CD4-positive, alpha-beta T cell treated with Interleukin-6 for 4 hours (primary cell): ENCODE measurements at places on chromosomes 4 and X.
A peak's percentile ranks its signal among the peaks of the same experiment; 100 is the strongest.

DNA sequence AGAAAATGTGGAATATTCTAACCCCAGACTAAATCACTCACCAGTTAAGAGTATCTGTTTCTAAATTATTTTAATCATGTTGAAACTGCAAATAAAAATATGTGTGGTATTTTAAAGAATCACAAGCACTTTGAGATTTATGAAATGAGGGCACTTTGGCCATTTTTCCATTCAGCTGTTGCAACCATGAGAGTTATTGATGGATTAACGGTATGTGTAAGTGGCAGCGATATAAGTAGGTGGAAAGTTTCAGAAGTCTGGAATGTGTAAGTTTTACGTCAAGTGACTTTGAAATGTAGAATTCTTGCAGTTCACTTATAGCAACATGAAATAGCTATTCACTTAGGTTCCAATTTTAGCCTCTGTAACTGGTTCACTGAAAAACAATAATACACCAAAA, 905.1 kb upstream of the SLIT2 start:
- DNase-seq: no peak

DNA sequence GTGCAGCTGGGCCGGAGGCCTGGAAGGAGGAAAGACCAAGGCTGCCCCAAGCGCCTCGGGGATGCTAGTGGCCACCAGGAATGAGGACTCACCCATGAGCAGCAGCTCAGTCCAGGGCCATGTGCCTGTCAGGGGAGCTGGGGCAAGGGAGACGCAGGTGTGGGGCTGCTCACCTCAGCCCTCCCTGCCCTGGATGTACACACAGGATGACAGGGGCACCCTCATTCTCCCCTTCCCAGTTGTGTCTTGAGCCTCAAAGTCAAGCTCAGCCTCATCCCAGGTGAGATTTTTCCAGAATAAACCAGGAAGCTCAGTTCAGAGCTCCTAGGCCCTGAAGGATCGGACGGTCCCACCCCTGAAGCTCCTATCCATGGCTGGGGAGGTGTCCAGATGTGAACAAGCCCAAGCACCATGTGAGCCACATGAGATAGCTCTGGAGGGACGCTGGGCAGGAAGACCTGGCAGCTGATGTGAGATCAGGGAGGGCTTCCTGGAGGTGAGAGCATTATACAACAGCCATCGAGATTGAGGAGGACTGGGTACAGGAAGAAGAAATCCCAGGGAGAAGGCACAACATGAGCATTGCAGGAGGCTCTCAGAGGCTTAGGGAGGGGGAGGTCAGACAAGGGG, 23.0 kb downstream of the HTRA3 start:
- no peak for DNase-seq

DNA sequence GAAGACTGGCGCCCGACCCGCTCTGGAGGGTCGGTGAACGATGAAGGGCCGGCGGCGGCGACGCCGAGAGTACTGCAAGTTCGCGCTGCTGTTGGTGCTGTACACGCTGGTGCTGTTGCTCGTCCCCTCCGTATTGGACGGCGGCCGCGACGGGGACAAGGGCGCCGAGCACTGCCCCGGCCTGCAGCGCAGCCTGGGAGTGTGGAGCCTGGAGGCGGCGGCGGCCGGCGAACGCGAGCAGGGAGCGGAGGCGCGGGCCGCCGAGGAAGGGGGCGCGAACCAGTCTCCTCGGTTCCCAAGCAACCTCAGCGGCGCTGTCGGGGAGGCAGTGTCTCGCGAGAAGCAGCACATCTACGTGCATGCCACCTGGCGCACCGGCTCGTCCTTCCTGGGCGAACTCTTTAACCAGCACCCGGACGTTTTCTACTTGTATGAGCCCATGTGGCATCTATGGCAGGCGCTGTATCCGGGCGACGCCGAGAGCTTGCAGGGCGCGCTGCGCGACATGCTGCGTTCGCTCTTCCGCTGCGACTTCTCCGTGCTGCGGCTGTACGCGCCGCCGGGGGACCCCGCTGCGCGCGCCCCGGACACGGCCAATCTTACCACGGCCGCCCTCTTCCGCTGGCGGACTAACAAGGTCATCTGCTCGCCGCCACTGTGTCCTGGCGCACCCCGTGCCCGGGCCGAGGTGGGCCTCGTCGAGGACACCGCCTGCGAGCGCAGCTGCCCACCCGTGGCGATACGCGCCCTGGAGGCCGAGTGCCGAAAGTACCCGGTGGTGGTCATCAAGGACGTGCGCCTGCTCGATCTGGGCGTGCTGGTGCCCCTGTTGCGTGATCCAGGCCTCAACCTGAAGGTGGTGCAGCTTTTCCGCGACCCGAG, 568 bp downstream of the CHST7 start:
- peak; percentile 69 for DNase-seq

GRCh38 chr4:89538886-89539285, 231.3 kb upstream of the GPRIN3 start:
- no peak for DNase-seq

DNA sequence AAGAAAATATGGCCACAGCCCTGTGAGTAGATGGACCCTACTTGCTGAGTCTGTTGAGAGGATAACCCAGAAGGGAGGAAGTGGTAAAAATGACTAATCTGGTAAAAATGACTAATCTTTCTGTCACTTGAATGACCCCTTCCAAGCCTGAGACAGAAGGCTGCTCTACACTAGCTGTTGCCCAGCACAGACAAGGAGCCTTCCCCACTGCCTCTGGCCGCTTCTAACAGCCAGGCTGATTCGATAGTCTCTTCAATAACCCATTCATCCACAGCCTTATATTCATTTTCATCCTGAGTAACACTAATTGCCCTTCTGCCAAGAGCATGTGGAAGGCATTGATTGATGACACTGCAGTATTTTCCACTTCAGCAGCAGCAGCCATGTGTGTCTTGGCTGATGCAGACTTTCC, 18.4 kb downstream of the MAGEB17 start:
- DNase-seq: no peak

DNA sequence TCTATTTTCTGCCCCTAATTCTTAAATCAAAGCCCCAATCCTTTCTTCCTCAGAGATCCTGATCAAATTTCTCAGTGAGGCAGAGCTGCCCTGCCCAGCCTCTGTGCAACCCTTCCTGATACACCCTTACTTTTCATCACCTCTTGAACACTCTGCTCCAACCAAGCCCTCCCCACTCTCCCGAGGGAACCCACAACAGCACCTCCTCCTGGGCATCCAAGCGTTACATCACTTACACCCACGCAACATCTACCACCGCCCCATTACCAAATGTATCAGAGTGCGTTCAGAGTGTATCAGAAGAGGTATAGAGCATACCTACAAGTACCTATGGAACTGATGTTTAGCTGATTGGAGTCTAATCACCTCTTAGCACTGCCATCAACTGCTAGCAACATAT, 186.5 kb downstream of the RAP1GDS1 start:
- no peak for DNase-seq
